ENCODE measurements at places on chromosomes 16 and 17.

- DNase-seq = no peak
Observed at GRCh38 chr17:63514477-63514876, 8.7 kb upstream of the KCNH6 start.

DNA sequence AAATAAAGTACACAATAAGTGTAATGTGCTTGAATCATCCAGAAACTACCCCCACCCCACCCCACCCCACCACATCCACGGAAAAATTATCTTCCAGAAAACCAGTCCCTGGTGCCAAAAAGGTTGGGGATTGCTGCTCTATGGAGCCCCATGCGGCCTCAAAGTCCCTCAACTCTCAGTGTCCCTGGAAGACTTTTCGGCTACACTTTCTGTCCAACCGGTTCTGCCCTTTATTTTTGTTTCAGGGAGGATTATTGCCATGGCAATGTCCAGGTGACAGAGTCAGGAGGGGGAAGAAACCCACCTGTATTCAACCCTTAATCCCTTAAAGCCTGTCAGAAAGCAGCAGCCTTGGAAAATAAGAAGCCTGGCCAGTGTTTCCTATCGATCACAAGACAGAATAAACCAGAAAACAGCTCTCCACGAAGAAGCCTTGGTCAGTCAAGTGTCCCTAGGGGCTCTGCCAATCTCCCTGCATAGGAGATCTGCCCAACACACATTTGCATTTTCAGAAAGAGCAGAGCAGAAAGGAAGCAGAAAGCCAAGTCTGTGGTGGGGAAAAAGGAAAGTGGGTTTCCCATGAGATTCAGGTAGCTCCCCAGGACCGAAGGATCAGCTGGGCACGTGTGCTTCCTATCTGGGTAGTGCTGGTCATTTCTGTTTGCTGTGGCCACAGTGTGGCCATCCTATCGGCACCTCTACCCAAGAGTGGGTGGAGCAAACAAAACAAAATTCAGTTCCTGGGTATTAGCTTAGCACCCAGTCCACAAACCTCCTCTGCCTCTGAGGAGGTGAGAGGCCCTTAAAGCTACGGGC, 342.7 kb downstream of the SOX9 start:
- DNase-seq = no peak

- DNase-seq = no peak
Observed at GRCh38 chr17:50154604-50155003, 4.1 kb upstream of the PPP1R9B start.

- DNase-seq = no peak
Observed at GRCh38 chr16:50960517-50961202, 190.4 kb downstream of the SALL1 start.

GRCh38 chr16:85018529-85019236, 7.3 kb upstream of the ZDHHC7 start:
- no peak for DNase-seq

GRCh38 chr16:80974649-80975376, 31.9 kb downstream of the CMC2 start:
- no peak for DNase-seq

DNA sequence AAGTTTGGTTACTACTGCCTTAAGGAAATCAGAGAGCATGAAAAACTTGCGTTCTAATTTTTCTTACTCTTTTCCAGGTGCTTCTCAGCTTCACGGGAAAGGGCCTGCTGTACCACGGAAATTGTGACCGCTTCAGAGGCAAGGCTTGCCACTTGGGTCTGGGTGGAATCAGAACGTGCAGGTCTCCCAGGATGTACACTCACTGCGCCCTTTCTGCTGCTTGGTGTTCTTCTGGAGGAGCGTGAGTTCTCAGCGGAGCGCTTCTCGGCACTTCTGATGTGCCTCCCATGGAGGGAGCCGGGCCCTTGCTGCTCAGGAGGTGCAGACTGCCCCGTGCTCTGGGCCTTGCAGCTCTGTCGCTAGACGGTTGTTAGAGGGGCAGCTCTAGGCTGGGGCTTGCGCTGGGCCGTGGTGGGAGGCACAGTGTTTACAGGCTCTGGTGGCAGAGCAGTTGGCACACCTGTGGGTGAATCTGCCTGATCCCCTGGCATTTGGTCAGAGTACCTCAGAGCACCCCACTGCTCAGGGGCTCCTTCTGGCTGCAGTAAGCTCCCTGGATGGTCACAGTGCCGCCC, 32.8 kb downstream of the UBN1 start:
- no peak for DNase-seq

DNA sequence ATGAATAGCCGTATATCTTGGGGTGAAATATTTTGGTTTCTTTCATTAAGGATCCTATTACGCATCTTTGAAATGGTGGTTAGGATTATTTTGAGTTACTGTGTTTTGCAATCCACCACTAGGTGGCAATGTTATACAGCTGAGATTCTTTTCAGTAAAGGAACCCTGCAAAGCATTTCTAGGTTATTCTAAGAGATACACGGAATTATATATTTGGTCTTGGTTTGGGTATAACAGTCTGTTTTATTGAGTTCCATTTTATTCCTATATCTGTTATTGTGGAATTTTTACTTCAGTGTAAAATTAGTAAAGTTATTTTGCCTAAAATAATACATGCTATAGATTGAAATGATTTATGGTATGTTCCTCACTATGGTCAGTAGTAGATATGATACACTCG, 62.9 kb upstream of the CPHXL start:
- no peak for DNase-seq

- DNase-seq = no peak
Observed at GRCh38 chr17:36592316-36592715, 637 bp downstream of the DHRS11 start.

- DNase-seq = no peak
Observed at GRCh38 chr17:73535746-73536145, 108.5 kb downstream of the SDK2 start.
